ENCODE measurements at places on chromosomes 2 and 18.

DNA sequence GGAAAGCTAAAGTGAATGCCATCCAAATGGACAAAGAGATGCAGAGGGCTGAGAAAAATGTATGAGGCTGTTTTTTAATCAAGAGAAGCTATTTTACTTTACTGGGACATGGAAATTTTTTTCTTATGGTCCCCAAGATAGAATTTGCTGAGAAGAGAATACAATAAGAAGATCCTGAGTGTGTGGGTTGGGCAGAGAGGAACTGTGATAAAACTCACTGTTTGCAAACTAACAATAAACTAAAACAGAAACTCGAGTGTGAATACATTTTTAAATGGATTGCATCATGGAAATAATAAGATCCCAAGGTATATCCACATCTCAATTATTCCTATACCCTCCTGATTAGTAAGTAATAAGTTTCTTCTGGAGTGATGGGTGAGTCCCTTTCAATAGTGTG is 4.4 kb downstream of the NEB start:
- DNase-seq: no peak

DNA sequence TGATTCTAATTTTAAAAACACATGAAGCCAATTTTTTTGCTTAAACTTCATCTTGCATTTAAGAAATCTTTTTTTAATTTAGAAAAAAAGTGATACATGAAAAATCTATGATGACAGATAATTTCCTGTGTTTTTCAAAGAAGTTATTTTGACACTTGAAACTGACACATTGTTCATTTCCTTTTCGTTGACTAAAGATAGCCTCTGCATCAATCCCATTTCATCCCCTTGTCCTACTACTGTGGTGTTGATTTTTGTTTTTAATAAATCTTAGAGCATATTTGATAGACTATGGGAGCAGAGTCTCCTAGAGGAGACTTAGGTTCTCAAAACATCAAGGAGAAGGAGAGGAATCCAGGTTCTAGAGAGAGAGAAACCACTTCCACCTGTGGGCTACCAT is 70.9 kb downstream of the ACVR1C start:
- no peak for DNase-seq

DNA sequence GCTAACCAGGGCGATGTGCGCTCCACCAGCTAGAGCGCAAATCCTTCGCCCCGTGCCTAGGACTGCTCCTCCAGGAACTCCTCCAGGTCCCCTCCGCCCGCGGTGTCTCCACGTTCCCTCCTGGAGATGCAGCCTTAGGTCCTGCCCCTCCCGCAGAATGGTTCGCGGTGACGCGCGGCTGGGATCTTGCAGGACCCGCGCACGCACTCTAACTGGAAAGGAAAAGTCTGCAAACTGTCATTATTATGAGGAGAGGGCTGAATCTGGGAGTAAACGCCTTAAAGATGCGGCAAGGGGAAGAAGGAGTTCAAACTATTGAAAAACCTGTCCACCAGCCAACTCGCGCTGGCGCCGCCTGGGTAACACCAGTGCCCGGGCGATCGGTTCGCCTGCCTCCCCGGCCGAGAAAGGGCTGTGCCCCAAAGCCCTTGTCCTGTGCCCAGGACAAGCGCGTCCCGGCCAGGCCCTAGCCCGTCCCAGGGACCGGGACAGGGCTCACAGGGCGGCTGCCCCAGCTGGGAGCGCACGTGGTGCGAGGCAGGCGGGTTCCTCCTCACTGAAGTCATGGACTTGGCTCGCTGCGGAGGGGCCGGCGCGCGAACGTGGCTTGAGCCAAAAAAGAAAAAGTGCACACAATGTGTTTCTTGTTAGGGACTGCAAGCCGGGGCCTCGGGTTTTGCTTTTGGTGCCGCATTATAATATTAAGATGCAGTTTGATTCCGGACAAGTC is 5.5 kb upstream of the ID2 start:
- DNase-seq: no peak

- no peak for DNase-seq
Measured at GRCh38 chr18:3626929-3627458, 177.0 kb downstream of the TGIF1 start.

DNA sequence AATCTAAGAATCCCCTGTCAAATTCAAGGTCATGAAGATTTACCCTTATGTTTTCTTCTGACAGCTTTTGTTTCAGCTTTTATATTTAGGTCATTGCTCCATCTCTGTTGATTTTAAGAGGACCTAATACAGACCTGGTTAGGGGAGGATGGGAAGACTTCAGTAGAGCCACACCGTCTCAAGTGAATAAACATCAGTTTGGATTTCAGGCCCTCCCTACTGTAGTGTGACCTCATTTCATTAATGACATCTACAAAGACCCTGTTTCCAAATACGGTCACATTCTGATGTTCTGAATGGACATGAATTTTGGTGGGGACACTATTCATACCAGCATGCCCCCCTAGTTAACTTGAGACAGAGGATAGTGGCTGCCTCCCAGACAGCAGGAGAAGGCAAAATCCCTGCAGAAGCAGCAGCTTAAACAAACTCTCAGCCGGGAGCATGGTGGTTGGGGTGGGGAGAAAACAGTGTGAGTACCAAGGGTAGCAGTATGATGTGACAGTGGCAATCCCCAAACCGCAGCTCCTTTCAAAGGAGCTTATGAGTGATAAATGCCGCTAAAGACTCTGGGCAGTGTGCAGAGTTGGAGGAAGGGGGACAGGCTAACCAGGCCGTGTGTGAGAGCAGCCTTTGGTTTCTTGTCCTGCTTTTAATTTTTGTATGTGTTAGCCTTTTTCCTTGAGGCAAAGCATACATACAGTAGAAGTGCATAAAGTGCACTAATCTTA is 65.9 kb upstream of the TNP1 start:
- no peak for DNase-seq

DNA sequence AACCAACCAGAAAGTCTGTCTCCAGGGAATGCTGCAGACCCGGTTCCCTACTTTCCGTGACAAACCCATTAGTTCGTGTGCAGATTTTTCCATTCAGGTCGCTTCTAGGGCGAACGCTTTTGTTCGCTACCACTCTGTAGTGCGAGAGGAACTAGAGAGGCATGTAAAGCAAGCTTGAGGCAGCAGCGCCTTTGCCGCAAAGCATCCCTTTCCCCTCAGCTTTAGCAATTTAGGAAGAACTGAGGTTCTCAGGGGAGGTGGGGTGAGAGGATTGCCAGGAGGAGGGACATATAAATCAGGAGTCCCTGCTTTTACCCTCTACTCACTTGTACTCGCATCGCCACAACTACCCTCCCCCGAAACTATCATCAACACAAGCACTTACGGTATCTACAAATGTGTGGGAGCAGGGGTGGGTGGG is 748 bp upstream of the ZNF804A start:
- peak; percentile 49 for DNase-seq

GRCh38 chr2:74925361-74925786 is 33.1 kb upstream of the POLE4 start:
- peak; percentile 45 for DNase-seq

DNA sequence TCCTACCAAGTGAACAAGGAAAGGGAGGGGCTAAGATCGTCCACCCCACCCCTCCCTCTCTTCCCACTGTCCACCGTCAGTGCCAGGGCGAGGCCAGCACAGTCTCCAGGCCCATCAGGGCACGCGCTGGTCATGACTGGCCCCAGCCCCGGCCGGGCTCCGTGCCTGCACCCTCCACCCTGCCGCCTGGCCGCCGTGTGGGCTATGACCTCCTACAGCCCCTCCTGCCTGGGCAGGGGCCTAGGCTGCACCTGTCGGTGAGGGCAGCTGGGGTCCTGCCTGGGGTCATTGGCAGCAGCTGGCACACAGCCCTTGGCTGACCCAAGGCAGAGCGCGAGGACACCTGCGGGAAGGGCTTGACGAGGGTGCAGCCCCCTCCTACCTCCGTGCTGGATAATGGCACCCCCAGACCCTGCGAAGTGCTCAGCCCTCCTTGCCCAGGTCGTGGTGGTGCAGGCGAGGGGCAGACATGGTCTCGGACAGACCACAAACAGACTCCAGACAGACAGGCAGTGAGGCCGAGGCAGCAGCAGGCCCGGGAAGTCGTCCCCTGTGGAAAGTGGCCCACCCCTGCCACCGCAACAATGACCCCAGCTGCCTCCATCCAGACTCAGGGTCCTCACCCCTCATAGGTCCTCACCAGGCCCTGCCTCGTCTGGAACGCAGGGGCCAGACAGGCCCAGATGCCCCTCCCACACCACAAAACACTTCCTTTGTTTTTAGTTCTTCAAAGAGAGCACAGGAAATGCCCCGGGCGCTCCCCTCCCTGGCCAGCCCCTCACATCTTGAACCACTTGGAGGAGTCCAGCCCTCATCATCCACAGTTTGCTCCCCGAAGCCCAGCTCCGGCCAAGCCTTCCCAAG is 43.1 kb upstream of the GPC1 start:
- DNase-seq: no peak

GRCh38 chr2:101150306-101151145 is 656 bp downstream of the TBC1D8 start:
- peak; percentile 57 for DNase-seq

DNA sequence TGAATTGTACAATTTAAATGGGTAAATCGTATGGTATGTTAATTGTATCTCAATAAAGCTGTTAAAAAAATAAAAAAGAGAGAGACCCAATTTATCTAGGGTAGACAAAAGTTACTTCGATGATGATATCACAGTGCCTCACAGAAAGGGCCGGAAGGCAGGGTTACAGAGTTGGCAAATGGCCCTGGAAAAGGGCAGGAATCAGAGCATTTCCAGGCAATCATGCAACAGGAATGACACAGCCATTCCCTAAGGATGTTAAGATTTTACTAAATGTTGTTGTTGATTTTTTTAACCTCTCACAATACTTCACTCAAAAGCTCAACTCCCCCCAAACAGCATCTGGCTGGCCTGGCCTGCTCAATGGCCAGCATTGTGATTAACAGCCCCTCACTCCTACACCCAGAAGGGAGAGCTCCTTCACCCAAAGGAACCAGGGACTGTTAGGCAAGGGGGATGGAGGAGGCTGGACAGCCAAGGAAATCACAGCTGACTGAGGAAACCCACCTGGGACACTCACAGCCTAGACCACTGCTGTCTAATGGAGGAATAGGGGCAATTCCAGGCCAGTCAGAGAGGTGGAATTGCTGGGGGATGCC is 7.7 kb upstream of the SP100 start:
- DNase-seq: no peak

DNA sequence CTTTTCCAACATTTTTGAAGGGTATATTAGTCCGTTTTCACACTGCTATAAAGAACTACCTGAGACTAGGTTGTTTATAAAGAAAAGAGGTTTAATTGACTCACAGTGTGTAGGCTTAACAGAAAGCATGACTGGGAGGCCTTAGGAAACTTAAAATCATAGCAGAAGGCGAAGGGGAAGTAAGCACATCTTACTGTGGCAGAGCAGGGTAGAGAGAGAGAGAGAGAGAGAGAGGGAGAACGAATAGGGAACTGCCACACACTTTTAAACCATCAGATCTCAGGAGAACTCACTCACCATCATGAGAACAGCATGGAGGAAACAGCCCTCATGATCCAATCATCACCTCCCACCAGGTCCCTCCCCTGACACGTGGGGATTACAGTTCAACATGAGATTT is 420.3 kb downstream of the SOCS6 start:
- no peak for DNase-seq

- DNase-seq: no peak
Measured at GRCh38 chr18:34495506-34495905, 214.6 kb upstream of the DTNA start.

DNA sequence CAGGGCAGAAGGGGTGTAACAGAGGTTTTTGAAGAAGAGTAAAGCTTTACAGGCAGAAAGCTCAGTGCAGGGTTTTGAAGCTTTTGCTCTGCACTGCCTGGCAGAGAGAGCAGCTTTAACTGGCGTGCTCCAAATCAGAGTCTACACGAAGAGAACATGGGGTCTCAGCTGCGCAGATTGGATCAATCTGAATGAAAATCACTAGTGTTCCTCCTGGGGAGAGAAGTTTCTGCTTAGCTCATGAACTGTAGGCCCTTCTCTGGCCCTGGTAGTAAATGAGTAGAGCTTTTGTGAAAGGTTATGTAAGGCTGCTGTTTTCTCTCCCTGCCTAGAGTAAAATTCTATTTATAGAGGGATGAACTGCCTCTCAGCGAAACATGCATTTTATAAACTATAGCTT is 13.6 kb downstream of the DCC start:
- DNase-seq: no peak

DNA sequence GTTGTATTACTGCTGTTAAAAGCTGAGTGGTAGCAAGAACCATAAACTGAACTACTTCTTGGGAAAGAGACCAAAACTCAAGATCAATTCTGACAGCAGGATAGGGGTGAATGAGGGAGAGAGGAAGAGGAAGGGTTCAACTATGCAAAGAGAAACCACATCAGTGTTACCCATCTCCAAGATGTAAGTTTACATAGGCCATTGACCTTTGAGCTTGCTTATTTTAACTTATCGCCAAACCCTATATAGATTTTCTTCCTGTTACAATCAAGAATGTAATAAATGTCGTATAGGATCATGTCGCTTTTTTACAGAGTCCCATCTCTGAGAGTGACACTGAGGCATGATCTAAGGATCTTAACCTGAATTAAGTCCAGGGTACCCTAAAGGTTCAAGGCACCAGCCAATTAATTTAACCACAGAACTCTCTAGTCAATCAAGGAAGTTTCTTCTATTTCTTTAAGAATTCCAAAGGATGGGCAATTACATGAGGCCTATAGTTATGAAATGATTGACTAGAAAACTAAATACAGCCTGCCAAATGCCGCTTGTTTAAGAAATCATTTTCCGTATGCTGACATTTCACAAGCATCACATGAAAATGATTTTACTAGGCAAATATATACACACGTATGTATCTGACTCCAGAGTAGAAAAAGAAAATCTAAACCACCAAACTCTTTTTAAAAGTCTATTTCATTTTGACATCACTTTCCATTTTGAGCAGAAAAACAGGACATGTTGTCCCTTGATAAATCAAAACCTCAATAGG is 11.8 kb downstream of the RND3 start:
- DNase-seq: no peak

DNA sequence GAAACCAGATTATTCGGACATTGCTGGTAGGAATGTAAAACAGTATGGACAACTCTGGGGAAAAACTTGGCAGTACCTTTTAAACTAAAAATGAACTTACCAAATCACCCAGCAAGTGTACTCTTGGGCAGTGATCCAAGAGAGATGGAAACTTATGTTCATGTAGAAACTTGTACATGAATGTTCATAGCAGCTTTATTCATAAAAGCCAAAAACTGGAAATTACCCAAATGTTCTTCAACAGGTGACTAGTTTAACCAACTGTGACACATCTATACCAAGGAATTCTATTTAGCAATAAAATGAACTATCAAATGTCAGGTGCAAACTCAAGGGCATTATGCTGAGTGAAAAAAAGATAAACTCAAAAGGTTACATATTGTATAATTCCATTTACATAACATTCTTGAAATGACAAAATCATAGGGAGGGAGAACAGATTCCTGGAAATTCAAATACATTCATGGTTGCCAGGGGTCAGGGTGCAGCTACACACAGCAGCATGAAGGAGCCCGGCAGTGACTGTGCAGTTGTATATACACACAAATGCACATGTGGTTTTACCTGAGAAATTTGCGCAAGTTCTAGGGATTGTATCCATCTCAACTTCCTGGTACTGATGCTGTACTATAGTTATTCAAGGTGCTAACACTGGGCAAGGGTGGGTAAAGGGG is 3.5 kb upstream of the RNU4ATAC start:
- DNase-seq: no peak
